ENCODE measurements at places on chromosomes 6 and 20.

- DNase-seq: no peak
Measured at GRCh38 chr20:22428051-22428450, 156.3 kb downstream of the FOXA2 start.

GRCh38 chr6:13992417-13993055 is 67.8 kb downstream of the RNF182 start:
- peak; percentile 93 for DNase-seq

GRCh38 chr6:137698636-137699030 is 168.4 kb upstream of the TNFAIP3 start:
- DNase-seq: no peak

- no peak for DNase-seq
Measured at GRCh38 chr20:54234991-54235390, 27.1 kb downstream of the PFDN4 start.

GRCh38 chr6:49826743-49827406 is 39.5 kb downstream of the CRISP1 start:
- DNase-seq: no peak

DNA sequence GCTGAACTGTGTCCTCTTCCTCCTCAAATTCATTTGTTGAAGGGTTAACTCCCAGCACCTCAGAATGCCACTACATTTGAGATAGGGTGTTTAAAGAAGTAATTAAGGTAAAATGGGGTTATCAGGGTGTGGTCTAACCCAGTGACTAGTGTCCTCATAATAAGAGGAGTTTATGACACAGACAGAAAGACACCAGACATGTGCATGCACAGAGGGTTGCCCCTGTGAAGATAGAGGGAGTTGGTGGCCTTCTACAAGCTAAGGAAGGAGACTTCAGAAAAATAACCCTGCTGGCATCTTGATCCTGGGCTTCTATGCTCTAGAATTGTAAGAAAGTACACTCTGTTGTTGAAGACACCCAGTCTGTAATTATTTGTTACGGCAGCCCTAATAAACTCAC is 24.9 kb upstream of the EDN1 start:
- no peak for DNase-seq

DNA sequence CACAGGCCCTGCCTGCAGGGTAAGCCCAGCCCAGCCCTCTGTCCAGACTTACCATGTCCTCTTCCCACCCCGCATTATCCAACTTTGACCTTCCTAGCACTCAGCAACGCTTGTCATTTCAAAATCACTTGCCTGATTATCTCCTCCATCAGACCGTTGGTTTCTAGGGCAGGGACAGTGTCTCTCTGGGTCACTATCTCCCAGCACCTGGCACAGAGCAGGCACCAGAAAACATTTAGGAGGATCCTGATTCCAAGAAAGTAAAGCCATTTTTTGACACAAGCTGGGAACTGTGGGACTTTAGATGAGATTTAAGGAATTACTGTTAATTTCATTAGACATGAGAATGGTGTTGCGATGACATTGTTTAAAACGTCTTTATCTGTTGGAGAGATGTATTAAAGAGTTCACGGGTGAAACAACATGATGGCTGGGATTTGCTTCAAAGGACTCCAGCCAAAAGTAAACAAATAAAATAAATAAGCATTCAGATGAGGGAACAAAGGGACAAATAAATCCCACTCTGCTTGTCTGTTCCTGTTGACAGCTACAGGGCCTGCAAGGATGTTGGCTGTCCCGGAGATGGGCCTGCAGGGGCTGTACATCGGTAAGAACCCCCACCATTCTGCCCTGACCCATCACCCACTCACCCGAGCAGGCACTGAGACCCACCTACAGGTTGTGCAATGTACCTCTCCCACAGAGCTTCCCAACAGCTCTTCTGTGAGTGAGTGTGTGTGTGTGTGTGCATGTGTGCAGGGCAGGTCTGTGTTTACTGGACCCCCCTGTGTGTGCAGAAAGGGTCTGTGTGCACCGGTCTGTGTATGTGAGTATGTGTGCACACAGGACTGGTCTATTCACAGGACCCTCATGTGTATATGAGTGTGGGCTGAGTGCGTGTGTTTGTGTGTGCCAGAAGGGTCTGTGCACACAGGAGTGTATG is 5.9 kb downstream of the HSPA12B start:
- DNase-seq: peak; percentile 9

GRCh38 chr6:44116641-44117382 is 10.4 kb downstream of the MRPL14 start:
- peak; percentile 88 for DNase-seq

Data from fibroblast of mammary gland (primary cell).